Fibroblast of the aortic adventitia (primary cell): ENCODE measurements at places on chromosomes 7 and 10. TPM values are rescaled to one million over a fixed set of nuclear protein-coding genes. Genes with fewer than 3 reads are reported as not detected.

AGAP5 gene
- 2.9 and 4.3 TPM in 2 replicates for total RNA-seq

CPVL gene
- total RNA-seq = 0.54 and 3.2 TPM in 2 replicates

GAD2 gene
- not detected in 2 replicates for total RNA-seq

GHRHR gene
- not detected in 2 replicates for total RNA-seq

SLC18A3 gene
- total RNA-seq = not detected in 2 replicates

CALHM3 gene
- total RNA-seq = not detected in 2 replicates

TLX1 gene
- total RNA-seq = 0.16 TPM in 1 of 2 replicates, not detected in the other

ACADSB gene
- total RNA-seq = 7.4 and 11.4 TPM in 2 replicates

LANCL2 gene
- total RNA-seq = 14.6 and 27.3 TPM in 2 replicates

DNA sequence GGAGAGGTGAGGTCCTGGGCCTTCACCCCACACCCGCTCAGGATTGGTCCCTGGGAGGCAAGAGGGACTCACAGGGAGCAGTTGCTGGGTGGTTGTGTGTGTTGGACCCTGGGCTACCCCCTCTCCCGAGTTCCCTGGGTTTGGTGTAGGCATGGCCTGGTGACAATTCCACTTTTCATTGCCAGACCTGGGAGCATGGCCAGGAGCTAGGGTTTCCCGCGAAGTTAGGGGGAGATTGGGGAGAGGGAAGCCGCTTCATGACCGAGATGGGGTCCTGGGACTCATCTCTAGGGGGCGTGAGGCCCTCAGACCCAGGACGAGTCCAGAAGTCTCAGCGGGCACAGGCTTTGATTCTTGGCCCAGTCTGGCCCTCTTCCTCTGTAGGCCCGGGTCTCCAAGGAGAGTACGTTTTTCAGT is 606 bp downstream of the PALD1 start:
- no peak for DNase-seq

- DNase-seq = no peak
Measured at GRCh38 chr7:525740-526139, 6.1 kb upstream of the PDGFA start.

DNA sequence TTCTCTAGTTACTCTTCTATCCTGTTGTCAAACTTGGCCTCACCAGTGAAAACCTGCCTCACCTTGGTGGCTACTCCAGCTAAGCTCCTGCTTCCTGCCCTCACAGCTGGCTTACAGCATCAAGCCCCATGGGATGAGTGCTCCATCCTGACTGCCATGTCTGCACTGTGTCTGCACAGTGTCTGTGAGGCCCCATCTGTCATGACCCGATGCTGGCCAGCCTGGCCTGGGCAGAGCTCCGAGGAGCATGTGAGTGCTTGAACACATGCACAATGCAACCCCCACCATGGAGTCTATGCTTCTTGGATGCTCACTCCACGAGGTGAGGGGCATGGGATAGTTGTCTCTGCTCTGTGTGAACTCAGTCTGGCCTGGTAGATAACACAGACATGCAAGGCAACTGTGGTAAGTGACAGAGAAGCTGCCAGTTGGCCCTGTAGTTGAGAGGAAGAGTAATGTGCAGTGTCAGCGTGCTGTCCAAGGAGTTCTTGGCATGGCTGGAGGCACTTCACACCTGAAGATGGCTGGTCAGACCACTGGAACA is 207.1 kb upstream of the ZNF32 start:
- DNase-seq = no peak

GRCh38 chr7:50334341-50334994 is 30.0 kb downstream of the IKZF1 start:
- DNase-seq = no peak

DNA sequence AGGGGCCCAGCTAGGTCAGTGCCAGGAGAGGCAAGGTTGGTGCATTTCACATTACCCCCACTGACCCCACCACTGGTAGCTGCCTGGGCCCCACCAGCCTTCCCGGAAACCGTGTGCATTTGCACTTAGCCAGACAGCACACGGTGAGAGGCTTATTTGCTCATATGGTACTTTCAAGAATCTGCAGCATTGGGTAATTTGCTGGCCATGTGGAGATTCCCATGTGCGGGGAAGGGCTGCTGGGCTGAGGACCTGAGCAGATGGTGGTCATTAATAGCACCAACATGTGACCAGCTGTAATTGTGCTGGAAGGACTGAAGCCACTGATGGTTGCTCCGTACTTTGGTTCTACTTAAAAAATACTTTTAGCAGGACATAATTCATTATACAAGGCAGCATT is 323.8 kb downstream of the DPP6 start:
- DNase-seq = no peak

- no peak for DNase-seq
Measured at GRCh38 chr7:8111282-8111960, 142.8 kb downstream of the GLCCI1 start.

DNA sequence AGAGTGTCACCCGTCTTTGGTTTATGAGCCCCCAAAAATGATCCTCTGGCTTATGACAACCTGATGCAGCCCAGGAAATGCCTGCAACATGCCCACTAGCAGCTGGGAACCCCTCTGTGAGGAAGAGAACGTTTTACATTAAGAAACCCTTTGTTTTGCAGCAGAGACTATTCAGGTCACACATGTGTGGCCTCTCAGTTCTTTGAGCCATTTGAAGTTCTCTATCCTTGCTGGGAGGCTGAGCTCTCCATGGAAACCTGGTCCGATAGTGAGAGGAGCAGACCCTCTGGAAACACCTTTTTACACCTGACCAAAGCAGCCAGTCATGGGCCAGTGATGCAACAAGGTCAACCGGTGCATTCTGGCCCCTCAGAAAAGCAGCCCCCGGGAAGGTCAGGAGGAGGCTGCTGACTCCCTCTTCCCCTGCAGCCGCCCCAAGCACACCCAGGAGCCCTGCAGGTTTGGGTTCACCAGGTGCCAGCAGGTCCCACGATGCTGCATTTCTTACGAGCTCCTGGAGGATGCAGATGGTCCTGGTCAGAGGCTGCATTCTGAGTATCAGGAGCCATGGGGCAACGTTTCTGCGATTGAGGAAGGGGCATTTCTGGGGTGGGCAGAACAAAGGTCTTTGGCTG is 134.3 kb downstream of the ZMYND11 start:
- DNase-seq = no peak

DNA sequence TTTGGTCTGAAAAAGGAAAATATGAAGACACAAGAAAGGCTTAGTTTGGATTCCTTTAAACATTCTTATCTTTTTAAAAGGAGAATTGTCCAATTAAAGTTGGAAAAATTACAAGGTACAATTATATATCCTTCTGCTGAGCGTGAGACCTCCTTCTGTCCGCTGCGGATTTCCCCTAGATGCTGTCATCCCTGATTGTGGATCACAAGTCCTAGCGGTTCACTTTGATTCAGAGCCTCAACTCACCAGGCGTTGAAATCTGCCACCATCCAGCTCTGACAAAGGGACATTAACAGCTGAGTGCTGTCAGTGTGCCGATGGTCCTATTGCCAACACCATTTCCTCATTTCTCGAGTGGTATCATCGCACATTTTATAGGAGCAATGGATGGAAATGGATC is 73.1 kb upstream of the PTER start:
- DNase-seq = no peak

- no peak for DNase-seq
Measured at GRCh38 chr7:143384661-143385631, 3.8 kb downstream of the ZYX start.

GRCh38 chr7:116307253-116307652 is 96.9 kb downstream of the TES start:
- no peak for DNase-seq
